HCT116 (cell line): ENCODE measurements at places on chromosomes 11 and 22. TPM values are rescaled to one million over a fixed set of nuclear protein-coding genes. Genes with fewer than 3 reads are reported as not detected.

Gene ENTHD1
- not detected for total RNA-seq

Gene ZNF202
- 16.9 TPM for total RNA-seq

- H3K27ac ChIP-seq, result no peak overlapping the region
- H3K4me1 ChIP-seq, result peaks cover 9% of the 10 kb centered on the region
These were observed 101.1 kb downstream of the GRIK4 start for GRCh38 chr11:120612513-120613263.

- H3K27me3 ChIP-seq, result no peaks in the 10 kb centered on the region
- H3K27ac ChIP-seq, result no peak overlapping the region
- H3K36me3 ChIP-seq, result no peaks in the 10 kb centered on the region
- H3K4me1 ChIP-seq, result peaks cover 8% of the 10 kb centered on the region
- no peak for DNase-seq
These were observed 24.8 kb downstream of the ADAMTS15 start for GRCh38 chr11:130473056-130473794.

- DNase-seq, result no peak
- peaks cover 2% of the 10 kb centered on the region; the same call in 1 of the 2 replicates for H3K36me3 ChIP-seq
- H3K4me3 ChIP-seq, result no peak overlapping the region
- peaks cover 15% of the 10 kb centered on the region for H3K4me1 ChIP-seq
These were observed 1.2 kb downstream of the P2RX3 start for GRCh38 chr11:57339328-57339727.

GRCh38 chr22:38193580-38193979 is 8.2 kb upstream of the MAFF start:
- H3K4me3 ChIP-seq, result no peak overlapping the region
- peaks cover 5% of the 10 kb centered on the region; the same call in 1 of the 2 replicates for H3K4me1 ChIP-seq
- no peak overlapping the region for H3K27ac ChIP-seq
- no peak for DNase-seq
- H3K27me3 ChIP-seq, result no peaks in the 10 kb centered on the region

Gene SLC17A6
- total RNA-seq, result not detected

- no peaks in the 10 kb centered on the region for H3K27me3 ChIP-seq
- H3K4me1 ChIP-seq, result no peaks in the 10 kb centered on the region
- H3K4me3 ChIP-seq, result no peak overlapping the region
- DNase-seq, result no peak
- no peaks in the 10 kb centered on the region for H3K36me3 ChIP-seq
These were observed 1080.8 kb downstream of the BRD1 start for GRCh38 chr22:48746789-48747425.

Gene RIMBP3B
- total RNA-seq, result 0.25 TPM

DNA sequence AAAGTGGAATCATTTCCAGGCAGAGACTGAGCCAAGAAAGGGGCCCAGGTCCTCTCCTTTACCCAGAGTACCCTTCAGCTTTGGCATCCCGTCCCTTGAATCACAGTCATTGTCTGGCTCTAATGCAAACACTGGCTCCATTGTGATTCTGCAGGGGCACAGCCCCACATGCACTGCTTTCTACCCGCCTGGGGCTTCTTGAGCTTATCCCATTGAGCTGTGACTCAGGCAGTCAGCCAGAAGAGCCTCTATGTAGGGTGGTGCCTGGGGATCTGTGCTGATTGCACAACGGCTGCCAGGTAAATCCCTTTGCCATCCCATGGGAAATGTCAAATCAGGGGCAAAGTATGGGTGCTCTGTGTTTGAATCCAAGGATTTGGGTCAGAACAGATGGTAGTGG is 88.9 kb downstream of the RASSF10 start:
- no peak overlapping the region for H3K4me3 ChIP-seq
- no peaks in the 10 kb centered on the region for H3K4me1 ChIP-seq
- no peak for DNase-seq
- no peaks in the 10 kb centered on the region for H3K27me3 ChIP-seq

Gene CBX6
- total RNA-seq, result 90.0 TPM

DNA sequence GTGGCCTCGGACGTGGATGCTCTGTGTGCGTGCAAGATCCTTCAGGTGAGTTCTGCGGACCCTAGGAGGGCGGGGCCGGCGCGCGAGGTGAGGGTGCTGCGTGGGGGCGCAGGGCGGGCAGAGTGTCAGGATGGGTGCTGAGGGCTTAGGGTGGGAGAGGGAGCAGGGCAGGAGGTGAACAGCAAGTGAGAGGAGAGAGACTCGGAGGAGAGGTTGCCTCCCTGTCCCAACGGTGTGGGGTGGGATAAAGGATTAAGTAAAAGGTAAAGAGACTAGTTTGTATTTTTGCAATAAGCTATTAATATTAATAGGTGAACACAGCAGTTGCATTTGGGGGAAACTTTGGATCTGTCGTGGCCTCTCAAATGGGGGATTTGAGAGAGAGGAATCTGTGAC is 451 bp downstream of the CDC45 start:
- H3K4me3 ChIP-seq, result peak overlapping the region; percentile 91
- peak overlapping the region; percentile 53 for H3K27ac ChIP-seq
- DNase-seq, result no peak
- H3K27me3 ChIP-seq, result no peaks in the 10 kb centered on the region

- no peak overlapping the region for H3K27ac ChIP-seq
- H3K36me3 ChIP-seq, result no peaks in the 10 kb centered on the region
- H3K4me1 ChIP-seq, result no peaks in the 10 kb centered on the region
- H3K27me3 ChIP-seq, result peaks cover 14% of the 10 kb centered on the region; the same call in 1 of the 2 replicates
These were observed 113.8 kb downstream of the ST3GAL4 start for GRCh38 chr11:126469311-126469710.

DNA sequence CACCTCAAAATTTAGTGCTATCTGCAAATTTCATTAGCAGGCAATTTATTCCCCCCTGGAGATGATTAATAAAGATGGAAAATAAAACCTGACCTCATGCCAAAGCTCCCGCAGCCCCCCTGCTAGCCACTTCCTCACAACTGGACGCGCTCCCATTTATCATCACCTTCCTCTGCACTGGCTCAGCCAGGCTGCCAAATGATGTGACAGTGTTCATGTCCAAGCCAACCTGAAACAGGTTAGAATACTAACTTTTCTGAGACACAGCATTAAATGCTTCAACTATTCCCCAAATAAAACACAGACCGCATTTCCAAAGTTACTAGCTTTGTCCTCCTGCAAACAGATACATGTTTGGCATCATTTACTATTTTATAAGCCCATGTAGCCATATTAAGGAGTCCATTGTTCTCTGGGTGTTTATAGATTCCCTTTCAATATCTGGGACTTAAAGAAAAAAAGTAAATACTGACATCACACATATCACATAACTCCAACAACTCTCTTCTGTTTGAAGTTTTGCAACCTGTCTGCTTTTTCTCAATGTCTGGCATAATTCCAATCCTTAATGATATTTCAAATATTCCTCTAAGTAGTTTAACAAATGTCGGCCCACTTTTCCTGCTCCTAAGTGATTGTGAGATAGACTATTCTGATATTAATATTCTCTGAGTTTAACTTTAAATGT is 829.7 kb upstream of the FAT3 start:
- H3K4me1 ChIP-seq, result no peaks in the 10 kb centered on the region
- H3K36me3 ChIP-seq, result no peaks in the 10 kb centered on the region
- no peak overlapping the region for H3K27ac ChIP-seq
- H3K4me3 ChIP-seq, result no peak overlapping the region

Gene FXYD2
- total RNA-seq, result 0.52 TPM

GRCh38 chr11:2213384-2213842 is 41.8 kb upstream of the TH start:
- H3K4me1 ChIP-seq, result peaks cover 13% of the 10 kb centered on the region
- no peak for DNase-seq
- H3K4me3 ChIP-seq, result no peak overlapping the region

DNA sequence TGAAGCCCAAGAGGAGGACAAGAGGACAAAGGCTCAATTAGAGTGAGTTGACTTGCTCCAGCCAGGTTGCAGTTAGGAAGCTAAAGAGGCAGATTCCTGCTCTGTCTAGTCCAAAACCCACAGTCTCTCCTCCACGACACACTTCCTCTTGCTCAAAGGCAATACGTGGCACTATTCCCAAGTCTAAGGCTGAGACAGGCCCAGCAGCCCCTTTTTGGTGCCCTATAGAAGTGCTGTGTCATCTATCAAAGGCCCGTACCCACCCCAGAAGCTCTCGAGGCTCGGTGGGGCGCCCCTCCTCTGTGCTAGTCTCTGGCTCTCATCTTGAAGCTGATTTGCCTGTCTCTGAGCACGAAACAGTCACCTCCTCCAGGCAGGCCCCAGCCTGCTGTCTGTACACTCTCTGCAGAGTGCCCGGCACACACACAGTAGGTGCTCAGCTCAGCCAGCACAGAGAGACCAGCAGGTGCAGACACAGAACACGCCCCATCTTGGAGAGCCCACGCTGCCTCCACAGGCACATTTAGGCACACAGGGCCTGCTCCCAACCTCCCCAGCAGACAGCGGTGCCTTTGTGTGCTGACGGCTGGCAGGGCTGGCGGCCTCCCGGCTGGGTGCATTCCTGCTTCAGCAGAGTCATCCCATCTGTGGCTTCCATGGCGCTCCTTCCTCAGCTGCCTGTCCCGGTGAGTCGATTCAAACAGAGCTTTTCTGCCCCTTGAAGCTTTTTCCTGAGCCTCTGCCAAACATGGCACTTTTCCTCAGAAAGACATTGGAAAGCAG is 52.8 kb downstream of the MYH9 start:
- H3K27me3 ChIP-seq, result no peaks in the 10 kb centered on the region
- peaks cover 44% of the 10 kb centered on the region for H3K4me1 ChIP-seq
- H3K36me3 ChIP-seq, result peaks cover 38% of the 10 kb centered on the region; the same call in 1 of the 2 replicates
- H3K4me3 ChIP-seq, result no peak overlapping the region
- DNase-seq, result no peak

DNA sequence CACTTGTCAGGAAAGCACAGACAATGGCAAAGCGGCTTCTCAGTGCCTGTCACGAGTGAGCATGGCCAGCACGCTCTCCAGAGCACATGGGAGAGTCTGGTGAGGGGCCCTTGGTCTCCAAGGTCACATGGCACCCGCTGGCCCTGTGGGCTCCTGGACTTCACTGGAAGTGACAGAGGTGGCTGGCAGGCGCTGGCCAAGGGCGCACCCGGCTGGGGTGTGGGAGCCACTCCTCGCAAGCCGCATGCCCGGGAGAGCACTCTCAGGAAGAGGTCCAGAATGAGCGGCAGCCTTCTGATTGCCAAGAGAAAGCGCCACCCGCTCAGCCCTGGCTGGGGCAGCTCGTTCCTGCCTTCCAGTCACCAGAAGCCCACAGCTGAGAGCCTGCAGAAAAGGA is 17.1 kb upstream of the MOB2 start:
- DNase-seq, result no peak
- no peaks in the 10 kb centered on the region for H3K36me3 ChIP-seq
- no peak overlapping the region for H3K27ac ChIP-seq
- no peaks in the 10 kb centered on the region for H3K27me3 ChIP-seq
- H3K4me3 ChIP-seq, result no peak overlapping the region
- H3K4me1 ChIP-seq, result no peaks in the 10 kb centered on the region

DNA sequence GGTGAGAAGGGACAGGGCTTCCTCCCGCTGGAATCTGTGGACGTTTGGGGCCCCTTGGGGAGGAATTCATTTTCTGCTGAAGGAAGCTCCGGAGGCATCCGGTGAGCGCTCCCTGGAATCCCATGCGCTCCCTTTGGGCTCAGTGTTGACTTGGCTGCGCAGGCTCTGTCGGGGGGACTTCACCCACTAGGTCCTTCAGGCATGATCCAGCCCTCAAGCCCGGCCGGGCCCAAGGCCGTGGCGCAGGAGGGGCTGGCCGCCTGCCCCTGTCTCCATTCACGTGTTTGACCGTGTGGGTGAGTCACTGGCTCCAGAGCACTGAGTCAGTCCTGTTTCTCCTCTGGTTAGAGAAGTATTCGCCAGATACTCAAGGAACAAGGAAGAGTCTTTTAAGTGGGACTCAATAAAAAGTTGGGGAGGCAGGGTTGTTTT is 1.4 kb downstream of the CTTN start:
- peaks cover 39% of the 10 kb centered on the region for H3K4me1 ChIP-seq
- H3K36me3 ChIP-seq, result peaks cover 10% of the 10 kb centered on the region; the same call in 1 of the 2 replicates
- H3K4me3 ChIP-seq, result peak overlapping the region; percentile 100
- H3K27ac ChIP-seq, result peak overlapping the region; percentile 90

DNA sequence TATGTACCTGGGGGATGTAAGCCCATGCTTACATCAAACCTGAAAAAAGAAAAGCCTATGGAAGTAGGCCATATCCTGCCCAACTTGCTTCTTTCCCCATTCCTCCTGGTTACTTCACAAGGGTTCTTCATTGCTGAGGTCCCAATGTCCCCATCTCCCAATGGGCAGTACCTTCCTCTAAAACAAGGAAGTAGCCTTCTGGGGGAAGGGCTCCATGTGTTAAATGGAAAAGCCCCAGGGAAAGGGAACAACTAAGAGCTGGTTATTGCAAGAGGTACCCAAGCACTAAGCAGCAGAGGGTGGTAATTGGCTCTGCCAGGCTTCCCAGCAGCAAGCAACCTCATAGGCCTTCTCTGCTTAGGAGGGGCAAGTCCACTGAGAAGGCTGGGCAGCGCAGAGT is 11.3 kb downstream of the TMEM216 start:
- H3K4me3 ChIP-seq, result no peak overlapping the region
- H3K27ac ChIP-seq, result no peak overlapping the region
- peaks cover 43% of the 10 kb centered on the region for H3K36me3 ChIP-seq

Gene C11orf42
- not detected for total RNA-seq

Gene CEND1
- 0.27 TPM for total RNA-seq

DNA sequence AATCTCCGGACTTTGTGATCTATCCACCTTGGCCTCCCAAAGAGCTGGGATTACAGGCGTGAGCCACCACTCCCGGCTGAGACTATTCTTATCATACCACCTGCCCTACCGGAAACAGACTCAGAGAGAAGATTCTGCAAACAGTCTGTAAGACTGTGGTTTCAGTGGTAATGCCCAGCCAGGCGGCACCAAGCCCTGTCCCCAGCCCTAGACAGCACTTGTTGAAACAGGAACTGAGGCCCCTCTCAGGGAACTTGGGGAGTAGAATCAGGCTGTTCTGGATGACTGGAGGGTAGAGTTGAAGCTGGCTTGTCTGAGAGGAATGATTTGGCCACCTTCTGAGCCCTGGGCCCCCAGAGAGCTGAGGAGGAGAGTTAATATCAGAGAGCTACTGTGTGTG is 1.3 kb upstream of the INSC start:
- no peak overlapping the region for H3K4me3 ChIP-seq
- H3K36me3 ChIP-seq, result no peaks in the 10 kb centered on the region
- no peak for DNase-seq
- H3K27me3 ChIP-seq, result no peaks in the 10 kb centered on the region

- no peaks in the 10 kb centered on the region for H3K27me3 ChIP-seq
- no peak overlapping the region for H3K4me3 ChIP-seq
- peaks cover 14% of the 10 kb centered on the region for H3K4me1 ChIP-seq
- DNase-seq, result no peak
- H3K27ac ChIP-seq, result no peak overlapping the region
These were observed 42.0 kb downstream of the MCHR1 start for GRCh38 chr22:40721266-40721665.

DNA sequence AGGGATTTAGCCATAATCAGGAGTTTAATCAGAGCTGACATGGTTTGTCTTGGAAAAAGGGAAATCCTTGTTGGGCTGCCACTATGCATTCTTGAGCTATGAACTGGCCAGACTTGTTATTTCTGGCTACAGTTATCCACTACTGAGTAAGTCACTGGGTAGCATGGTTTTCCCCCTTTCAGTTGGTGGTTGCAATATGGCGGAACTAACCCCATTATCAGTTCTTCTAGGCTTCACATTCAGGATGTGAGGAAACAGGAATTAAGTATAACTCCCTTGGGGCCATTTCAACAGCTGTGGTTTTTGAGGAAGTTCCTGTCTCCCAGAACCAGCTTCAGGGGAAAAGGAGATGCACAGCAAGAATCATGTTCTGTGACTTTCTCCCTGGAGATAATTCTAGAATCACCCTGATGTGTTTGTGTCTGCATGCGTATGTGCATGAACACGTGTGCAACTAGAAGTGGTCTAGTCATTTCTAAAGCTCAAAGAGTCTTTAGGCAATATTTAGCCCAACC is 103.0 kb upstream of the CD44 start:
- peaks cover 17% of the 10 kb centered on the region for H3K4me1 ChIP-seq
- DNase-seq, result no peak
- no peak overlapping the region for H3K27ac ChIP-seq
- no peaks in the 10 kb centered on the region for H3K36me3 ChIP-seq
- no peak overlapping the region for H3K4me3 ChIP-seq

Gene KRTAP5-4
- not detected for total RNA-seq
